ENCODE measurements at places on chromosomes 13 and 19.

DNA sequence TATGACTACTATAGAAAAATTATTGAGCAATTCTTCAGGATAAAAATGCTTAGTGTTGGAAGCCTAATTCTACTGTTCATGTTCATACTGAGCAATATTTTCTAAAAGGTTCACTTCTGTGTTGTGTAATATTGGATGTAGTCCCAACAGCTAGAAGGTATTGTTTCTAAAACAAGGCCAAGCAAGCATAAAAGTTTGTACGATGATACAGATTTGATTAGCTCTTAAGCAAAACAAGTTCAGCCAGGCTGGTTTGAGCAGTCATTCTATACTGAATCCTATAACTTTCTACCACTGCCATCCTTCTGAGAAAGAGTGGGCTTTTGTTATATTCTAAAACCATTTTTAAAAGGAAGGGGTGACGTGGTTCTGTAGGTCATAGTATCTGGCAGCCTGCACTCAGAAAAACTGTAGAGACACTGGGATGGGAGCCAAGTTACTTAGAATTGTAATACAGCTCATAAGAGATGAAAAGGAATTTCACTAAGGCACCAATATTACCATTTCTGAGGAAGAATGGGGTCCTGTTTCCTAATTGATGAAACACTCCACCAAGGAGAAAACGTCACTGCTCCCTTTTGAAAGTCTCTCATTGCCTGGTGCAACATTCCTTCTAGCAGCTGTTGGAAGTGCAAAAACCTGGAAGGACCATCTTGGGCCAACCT is 275.0 kb upstream of the DACH1 start:
- DNase-seq, result no peak

GRCh38 chr19:17949956-17950309 is 17.0 kb upstream of the KCNN1 start:
- no peak for DNase-seq

DNA sequence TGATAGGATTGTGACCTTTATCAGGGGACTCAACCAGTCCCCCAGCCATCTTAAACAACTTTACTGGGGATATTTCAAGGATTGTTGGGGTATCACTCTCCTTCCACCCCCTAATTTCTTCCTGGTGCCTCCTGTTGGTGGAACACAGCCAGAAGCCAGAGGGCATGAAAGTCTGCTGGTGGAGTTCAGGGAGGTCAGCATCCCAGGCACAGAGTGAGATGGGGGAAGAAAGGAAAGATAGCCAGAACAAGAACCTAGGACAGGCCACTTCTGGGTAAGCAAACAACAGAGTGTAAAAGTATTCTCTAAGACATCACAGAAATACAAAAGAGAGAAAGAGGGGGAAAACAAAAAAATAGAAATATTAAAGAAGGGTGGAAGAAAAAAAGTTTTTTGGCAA is 101.8 kb downstream of the SPRY2 start:
- DNase-seq, result no peak

- no peak for DNase-seq
Observed at GRCh38 chr19:41428481-41428859, 1.3 kb upstream of the B3GNT8 start.

DNA sequence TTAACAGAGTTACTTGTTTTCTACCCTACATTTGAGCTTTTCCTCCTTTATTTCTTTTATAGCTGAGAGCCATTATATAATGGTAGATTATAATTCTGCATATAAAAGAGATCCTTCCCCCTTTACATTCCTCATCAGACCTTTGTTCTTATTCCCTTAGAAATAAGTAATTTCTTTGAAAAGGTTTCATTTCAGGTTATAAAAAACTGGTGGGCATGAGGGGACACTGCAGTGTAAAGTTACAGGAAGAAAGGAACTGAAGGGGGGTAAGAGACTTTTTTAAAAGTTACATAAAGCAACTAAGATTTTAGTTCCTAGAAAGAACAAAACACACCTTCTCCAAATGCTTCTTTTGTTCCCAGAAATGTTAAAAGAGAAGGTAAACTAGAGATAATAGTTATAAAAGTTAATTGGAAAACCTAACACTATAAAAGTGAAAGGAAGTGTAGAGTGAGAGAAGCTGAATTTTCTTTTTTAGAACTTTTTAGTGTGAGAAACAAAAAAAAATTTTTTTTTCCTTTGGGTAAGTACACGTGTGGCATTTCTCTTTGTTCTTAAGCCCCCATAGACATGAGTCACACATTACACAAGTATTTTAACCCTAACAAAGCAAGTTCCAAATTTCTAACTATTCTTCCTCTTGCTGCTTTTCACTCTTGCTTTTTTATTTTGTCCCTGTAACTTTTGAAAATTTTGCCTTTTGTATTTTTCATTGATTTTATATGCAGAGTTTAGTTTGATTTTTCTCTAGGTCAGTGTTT is 106.4 kb upstream of the MLNR start:
- DNase-seq, result no peak

Data from activated T-cell treated with anti-CD3 and anti-CD28 coated beads for 24 hours (primary cell).